Hippocampal formation (tissue), 2 donors: ENCODE measurements at places on chromosomes 2 and 18.

DNA sequence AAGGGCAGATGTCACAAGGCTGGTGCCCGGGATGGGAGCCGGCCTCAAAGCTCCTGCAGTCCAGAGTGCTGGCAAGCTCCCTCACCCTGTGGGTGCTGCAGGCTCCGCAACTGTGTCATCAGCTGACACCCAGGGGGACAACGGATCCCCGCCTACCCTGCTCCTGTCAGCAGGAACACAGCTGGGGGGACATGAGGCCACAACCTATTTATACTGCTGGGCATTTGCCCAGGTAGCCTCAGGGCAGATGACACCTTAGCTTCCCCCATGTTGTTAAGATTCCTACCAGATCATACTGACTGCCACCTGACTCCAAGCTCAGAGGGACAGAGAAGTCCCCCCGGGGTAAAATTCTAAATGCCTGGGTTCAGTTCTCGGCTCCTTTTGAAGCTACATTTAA, 1.2 kb downstream of the ANKRD23 start:
- no peak for DNase-seq

DNA sequence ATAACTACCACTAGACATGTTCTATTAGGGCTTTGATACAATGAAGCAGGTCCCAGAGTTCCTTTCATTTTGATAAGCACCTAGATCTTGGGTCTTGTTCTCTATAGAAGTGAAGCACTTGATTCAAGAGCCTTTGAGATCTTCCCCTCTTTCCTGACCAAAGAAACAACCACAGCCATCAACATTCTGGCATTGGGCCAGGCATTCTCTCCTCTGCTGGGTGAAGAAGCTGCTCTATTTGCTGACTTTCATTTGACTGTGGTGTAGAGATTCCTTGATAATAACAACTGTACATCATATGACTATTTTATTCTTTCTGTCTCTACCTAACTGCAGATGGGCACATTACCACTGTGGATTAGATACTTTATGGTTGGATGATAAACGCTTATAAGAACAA, 96.6 kb upstream of the LYPD1 start:
- no peak for DNase-seq

DNA sequence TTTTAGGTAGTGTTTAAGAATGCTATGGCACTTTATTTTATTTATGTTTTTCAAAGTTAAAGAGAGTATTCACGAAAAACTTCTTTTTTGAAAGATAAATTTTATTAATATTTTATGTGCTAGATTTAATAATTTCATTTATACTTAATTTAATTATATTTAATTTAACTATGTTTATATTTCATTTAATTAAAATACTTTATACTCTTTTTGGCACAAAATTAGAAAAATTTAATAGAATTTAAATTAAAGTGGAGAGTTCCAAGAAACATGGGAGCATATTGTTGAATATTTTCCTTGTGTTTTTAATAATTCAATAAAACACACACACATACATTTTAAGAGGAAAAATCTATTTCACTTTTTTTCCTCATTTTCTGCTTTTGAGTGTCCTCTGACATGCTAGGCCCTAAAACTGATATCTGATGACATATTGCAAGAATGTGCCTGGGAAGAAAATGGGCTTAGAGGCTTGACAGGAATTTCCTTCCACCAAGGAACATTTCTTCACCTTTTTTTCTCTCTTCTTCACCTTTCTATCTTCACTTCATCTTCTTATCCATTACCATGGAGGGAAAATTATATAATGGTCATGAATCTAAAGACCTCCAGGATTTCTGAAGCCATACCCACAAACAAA, 15.4 kb downstream of the ARHGAP28 start:
- DNase-seq = no peak

GRCh38 chr18:49638891-49639557, 77.2 kb downstream of the LIPG start:
- DNase-seq = no peak
